ENCODE measurements at places on chromosomes 16 and 17.

DNA sequence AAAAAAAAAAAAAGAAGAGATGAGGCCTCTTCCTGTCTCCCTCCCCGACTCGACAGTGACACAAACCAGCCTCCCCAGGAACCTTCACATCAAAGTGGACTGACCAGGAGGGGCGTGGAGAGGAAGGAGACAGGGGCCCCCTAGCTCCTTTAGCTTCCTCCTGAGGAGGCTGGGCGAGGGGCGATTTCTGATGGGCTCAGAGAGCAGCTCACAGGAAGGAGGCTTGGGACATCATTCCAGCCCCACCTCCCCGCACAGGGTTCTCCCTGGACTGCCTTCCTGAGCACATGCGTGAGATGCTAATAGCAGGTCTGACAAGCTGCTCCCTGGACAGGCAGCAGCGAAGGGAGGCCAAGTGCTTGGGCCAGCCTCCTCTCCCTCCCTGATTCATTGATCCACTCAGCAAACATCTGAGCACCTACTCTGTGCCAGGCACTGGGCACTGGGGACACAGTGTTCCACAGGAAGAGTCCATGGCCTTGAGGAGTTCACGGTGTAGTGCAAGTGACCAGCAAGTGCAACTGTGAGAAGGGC, 14.4 kb upstream of the DOK4 start:
- peak; percentile 61 for DNase-seq
- H3K4me1 ChIP-seq, result peaks cover 22% of the 10 kb centered on the region
- no peaks in the 10 kb centered on the region for H3K27me3 ChIP-seq
- no peaks in the 10 kb centered on the region for H3K36me3 ChIP-seq
- peak overlapping the region; percentile 29 for H3K4me3 ChIP-seq
- H3K27ac ChIP-seq, result peak overlapping the region; percentile 81

DNA sequence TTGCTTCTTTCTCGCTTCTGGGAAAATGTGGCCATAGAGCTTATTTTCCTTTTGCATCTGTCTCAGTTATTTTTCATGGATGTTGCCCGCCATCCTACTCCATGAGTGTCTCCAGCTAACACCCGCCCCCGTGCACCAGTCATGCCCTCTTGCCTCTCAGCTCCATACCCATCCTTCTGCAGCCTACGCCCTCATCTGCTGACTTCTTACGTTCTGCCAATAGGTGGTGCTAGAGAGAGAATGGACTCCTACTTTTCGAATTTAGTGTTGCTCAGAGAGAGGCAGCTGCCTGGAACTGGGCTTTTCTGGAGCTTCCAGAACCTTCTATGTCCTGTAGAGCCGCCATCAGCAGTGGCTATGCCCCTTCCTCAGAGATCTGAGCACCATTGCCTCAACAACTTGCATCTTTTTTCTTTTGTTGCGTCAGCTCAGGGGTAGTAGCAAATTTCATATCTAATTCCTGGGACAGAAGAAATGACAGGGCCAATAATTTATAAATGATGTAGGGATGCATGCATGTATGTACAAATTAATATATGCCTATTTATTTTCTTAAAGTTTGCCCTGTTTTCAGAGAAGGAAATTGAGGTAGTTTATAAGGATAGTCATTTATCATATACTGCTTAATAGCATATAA, 119.7 kb upstream of the MYOCD start:
- no peak for DNase-seq
- H3K4me1 ChIP-seq, result no peaks in the 10 kb centered on the region
- no peaks in the 10 kb centered on the region for H3K27me3 ChIP-seq
- H3K27ac ChIP-seq, result no peak overlapping the region
- no peaks in the 10 kb centered on the region for H3K36me3 ChIP-seq

DNA sequence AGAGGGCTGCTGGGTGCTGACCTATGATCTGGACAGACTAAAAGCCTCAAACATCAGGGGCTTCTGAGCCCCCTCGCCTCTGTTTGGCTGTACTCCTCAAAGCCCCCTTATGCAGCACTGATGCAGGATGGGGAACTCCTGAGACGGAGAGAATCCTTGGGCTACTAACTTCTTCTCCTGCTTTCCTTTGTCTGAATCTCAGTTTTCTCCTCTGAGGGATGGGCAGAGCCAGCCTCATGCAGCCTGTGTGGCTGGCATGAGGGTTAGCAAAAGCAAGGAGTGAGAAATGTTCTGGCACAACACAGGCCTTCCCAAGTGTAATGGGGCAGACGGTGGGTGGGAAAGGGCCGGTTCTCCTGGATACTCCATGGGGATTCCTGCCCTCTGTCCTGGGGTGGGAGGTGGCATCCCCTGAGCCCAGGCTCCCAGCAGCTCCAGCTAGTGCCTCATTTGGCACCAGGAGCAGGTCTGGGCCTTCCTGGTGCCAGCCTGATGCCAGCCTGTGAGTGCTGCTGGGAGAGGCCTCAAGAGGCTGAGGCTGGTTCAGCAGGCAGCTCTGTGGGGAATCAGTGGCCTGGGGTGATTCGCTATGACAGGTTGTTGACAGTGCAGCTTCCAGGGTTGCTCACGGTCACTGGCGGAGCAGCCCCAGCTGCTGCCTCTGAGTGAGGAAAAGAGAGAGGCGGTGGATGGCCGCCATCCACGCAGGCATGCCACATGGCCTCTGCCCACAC, 4.0 kb upstream of the BRD7 start:
- H3K27me3 ChIP-seq, result peaks cover 12% of the 10 kb centered on the region
- H3K4me3 ChIP-seq, result no peak overlapping the region
- peaks cover 2% of the 10 kb centered on the region for H3K36me3 ChIP-seq
- no peak overlapping the region for H3K27ac ChIP-seq

- H3K36me3 ChIP-seq, result no peaks in the 10 kb centered on the region
- H3K4me3 ChIP-seq, result no peak overlapping the region
- peaks cover 2% of the 10 kb centered on the region for H3K4me1 ChIP-seq
- H3K27me3 ChIP-seq, result peaks cover 18% of the 10 kb centered on the region
- H3K27ac ChIP-seq, result no peak overlapping the region
These were observed 5.4 kb upstream of the G6PC1 start for GRCh38 chr17:42895185-42895555.

GRCh38 chr17:61075988-61076387, 323.7 kb upstream of the TBX2 start:
- H3K27ac ChIP-seq, result no peak overlapping the region
- peaks cover 4% of the 10 kb centered on the region for H3K36me3 ChIP-seq
- peaks cover 1% of the 10 kb centered on the region for H3K4me1 ChIP-seq
- DNase-seq, result no peak
- H3K4me3 ChIP-seq, result no peak overlapping the region
- no peaks in the 10 kb centered on the region for H3K27me3 ChIP-seq

DNA sequence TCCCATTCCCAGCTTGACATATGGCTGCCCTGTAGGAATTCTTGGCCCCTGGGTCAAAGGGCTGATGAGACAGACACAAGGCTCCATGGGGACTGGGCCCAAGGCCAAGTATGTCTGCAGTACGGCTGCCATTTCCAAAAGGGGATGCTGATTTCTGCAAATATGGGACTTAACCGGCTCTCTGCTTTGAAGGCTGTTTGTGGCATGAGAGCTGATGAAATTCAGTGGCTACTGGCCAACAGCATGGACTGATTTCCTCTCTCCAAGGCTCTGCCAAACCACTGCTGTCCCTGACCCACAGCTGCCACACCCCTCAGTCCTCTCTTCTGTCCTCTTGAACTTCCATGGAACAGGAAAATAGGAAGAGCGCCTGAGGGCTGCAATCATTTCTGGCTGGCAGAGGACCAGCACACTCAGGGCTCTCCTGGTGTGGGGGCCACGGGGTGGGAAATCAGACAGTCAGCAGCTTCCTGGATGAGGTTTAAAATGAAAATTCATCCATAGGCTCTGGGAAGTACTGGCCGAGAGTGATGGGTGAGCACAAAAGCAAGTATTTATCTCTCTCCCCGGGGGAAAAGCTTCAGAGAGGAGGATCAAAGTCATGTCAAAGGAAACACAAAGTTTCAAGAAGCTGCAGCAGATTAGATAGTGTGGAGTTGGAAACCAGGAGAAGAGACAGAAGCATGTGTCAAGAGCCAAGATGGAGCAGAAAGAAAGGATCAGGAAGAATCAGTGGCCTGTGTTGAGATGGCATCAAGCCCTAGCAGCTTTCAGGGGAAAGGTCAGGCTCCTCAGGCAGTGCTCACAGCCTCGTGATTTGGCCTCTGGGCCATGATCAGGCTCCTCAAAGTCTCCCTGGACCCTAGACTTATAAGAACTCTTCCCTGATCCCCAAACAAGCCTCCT, 64.1 kb upstream of the SREBF1 start:
- peaks cover 7% of the 10 kb centered on the region for H3K4me1 ChIP-seq
- DNase-seq, result no peak
- H3K27ac ChIP-seq, result no peak overlapping the region
